ENCODE measurements at places on chromosomes 13 and 19.

- DNase-seq = peak; percentile 70
These were observed 699 bp downstream of the TMEM259 start for GRCh38 chr19:1019980-1020867.

GRCh38 chr19:5345895-5346386 lies 5.3 kb upstream of the PTPRS start:
- no peak for DNase-seq

DNA sequence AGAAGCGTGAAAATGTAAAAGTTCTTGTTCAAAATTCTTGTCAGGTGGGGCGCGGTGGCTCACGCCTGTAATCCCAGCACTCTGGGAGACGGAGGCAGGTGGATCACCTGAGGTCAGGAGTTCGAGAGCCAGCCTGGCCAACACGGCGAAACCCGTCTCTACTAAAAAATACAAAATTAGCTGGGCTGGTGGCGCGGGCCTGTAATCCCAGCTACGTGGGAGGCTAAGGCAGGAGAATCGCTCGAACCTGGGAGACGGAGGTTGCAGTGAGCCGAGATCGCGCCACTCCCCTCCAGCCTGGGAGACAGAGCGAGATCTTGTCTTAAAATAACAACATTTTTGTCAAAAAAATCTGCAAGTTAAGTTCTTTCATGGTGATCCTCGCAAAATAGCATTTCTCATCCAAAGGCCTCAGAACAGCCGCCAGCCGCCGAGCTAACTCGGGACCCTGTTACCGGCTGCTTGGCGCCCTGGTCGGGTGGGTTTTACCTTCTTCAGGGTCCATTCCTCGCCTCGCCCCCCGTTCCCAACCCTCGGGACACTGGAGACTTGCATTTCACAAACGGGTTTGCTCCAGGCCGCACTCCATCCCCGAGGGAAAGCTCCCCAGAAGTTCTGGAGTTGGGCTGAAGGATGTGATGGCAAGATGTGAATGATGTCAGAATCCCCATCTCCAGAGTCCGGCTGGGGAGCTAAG lies 1.6 kb downstream of the LATS2 start:
- DNase-seq = no peak

DNA sequence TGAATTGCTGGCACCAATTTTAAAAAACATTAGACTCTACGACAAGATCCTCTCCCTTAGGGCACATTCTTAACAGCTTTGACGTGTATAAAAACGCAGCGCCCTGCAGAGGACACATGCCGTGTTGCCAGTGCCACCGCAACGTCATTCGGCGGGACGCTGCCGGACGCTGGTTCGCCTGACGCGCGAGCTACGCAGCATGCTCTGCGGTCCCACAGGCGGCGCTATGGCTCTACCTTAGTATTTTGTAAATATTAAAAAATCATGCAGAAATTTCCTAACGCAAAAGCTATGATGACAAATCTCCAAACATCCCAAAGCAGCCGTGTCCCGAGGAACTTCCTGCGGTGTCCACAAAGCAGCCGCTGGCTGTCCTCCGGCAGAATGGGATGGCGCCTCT lies 4.2 kb upstream of the ADPRHL1 start:
- no peak for DNase-seq

GRCh38 chr19:16327911-16328823 lies 3.5 kb downstream of the KLF2 start:
- peak; percentile 68 for DNase-seq

GRCh38 chr19:42563352-42564210 lies 31.1 kb downstream of the CEACAM8 start:
- peak; percentile 58 for DNase-seq

DNA sequence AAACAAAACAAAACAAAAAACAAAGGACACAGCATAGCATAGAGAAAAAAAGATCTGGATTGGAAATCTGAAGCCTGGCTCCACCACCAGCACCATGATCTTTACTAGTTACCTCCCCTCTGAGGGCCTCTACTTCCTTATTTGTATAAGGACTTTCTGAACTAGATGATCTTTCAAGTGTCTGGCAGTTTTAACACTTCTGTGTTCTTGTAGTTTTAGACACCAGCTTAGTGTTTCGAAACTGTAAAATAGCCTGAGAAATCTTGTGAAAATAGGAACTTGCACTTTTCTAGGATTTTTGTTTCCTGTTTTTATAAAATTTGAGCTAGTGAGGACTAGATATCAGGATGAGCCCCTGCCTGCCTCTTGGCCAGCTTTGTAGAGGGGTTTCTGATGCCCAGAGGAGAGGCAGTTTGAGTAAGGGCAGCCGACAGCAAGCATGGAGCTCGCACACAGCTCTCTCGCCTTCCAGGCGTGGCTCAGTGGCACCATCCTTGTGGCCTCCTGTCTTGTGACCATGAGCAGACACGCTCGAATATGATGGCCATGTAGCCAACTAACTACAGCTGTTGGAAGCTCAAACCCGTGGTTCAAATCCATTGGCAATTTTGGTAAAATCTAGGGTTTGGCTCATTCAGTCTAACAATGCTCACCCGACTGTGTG lies 319.0 kb downstream of the KCNRG start:
- DNase-seq = no peak

- DNase-seq = no peak
These were observed 7.3 kb downstream of the TTC9B start for GRCh38 chr19:40210889-40211288.

GRCh38 chr13:20964904-20965303 lies 62.4 kb upstream of the XPO4 start:
- DNase-seq = no peak

DNA sequence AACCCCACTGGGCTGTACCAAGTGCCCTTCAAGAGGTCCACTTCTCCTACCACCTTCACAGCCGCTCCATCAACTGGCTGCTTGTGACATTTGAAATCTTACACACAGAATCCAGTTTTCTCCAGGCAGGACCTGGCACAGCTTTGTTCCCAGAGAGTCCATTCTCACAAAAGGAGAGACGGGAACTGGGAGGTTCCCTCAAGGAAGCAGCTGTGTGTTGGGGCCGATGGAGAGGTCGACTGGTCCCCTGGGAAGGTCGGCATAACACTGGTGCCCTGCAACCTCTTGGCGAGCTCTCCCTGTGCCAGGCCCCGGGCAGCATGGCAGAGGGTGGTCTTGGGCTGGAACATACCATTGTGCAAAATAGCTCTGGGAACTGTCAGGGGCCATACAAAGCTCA lies 21.5 kb downstream of the ELL start:
- DNase-seq = no peak

GRCh38 chr19:39166571-39167391 lies 30.0 kb upstream of the NCCRP1 start:
- DNase-seq = no peak

DNA sequence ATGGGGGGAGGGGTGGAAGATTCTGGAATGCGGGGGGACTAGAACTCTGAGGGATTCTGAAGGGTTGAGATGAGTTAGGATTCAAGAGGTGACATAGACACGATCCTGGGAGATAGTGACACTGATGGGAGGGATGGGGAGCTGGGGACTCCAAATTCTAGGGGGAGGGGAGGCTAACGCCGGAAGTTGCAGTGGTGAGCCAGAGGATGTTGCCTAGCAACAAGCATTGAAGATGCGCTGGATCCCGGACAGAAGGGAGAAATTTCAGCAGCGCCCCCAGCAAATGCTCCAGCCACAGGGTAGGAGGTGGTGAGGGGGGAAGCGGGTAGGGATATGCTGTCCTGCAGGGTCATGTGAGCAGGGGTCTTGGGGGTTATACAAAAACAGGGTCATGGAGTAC lies 6.9 kb upstream of the LTBP4 start:
- DNase-seq = peak; percentile 36

DNA sequence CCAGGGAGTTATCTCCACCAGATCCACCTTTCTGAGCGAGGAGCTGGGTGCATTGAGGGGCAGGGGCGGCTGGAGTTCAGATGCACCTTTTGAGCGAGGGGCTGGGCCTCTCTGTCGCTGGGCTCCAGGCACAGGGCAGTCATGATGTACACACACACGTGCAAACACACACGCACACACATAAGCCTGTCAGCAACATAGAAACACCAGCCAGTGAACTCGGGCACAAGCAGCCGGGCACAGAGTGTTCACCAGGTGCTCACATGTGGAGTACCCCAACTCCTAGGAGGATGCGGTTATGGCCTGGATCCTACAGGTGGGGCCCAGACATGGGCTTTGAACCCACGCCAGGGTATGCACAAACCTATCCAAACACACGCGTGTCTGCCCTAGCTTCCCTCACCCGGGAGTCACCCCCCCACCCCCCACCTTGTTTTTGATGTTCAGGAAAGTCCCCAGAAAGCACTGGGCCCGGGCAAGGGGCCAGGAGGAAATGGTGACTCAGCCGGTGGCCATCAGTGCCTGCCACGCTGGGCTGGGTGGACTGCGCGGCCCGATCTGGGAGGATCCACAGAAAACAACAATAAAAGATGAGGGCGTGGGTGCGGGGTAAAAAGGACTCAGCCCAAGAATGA lies 13.3 kb downstream of the ARRDC2 start:
- DNase-seq = no peak

DNA sequence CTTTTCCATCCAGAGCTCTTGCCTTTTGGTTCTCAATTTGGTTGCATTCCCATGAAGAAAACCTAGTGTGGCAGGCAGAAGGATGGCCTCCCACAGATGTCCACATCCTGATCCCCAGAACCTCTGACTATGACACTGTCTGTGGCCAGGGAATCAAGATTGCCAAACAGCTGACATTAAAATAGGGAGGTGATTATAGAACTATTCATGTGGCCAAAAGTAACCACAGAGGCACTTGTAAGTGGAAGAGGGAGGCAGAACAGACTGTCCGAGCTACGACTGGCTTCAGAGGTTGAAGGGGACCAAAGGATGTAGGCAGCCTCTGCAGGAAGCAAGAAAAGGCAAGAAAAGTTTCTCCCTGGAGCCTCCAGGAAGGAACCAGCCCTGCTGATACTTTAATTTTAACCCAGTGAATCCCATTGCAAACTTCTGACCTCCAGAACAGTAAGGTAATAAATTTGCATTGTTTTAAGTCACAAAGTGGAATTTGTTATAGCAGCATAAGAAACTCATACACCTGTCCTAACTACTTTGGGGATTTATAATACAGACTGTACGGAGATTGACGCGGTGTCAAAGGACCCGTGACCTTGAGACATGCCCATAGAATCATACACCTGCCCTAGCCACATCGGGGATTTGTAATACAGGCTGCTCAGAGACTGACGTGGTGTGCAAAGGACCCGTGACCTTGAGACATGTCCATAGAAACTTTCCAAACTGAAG lies 106.5 kb downstream of the ATP11A start:
- no peak for DNase-seq

DNA sequence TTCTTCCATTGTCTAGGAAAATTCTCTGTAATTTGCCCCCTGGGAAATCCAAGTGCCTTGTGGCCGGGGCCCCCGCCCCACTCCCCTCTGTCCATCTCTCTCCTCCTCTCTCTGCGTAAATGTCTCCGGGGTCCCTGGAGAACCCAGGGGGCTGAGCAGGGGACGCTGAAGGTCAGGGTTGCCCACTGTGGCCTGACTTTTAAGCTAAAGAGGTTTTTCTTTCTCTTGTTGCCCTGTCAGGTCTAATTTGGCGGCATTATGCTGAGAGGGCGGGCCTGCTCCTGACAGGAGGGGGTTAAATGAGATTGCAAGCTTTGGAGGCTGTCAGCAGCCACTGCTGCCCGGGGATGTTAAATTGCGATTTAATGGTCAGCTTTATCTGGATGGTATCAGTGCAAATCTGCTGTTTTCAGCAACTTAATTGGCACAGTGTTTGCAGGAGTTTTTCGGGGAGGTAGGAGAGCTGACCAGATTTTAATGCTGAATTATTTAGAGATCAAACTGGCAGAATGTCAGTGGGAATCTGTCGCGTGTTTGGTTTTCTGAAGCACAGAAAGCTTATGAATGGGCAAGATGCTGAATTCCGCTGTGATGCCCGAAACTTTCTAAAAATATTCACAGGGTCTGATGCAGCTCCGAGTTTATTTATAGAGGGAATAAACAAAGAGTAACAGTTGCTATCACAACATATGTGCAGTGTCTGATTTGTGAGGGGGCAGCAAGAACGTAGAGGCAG lies 93.2 kb upstream of the SOX1 start:
- DNase-seq = no peak

GRCh38 chr19:570937-571565 lies 1.3 kb upstream of the BSG start:
- peak; percentile 74 for DNase-seq

- DNase-seq = no peak
These were observed 461.9 kb downstream of the KLF5 start for GRCh38 chr13:73520566-73521289.

- no peak for DNase-seq
These were observed 37.3 kb downstream of the NFIC start for GRCh38 chr19:3403489-3404323.

GRCh38 chr13:33686772-33687480 lies 131.0 kb upstream of the RFC3 start:
- DNase-seq = no peak

- no peak for DNase-seq
These were observed 213.6 kb upstream of the CSNK1A1L start for GRCh38 chr13:37319031-37319443.

DNA sequence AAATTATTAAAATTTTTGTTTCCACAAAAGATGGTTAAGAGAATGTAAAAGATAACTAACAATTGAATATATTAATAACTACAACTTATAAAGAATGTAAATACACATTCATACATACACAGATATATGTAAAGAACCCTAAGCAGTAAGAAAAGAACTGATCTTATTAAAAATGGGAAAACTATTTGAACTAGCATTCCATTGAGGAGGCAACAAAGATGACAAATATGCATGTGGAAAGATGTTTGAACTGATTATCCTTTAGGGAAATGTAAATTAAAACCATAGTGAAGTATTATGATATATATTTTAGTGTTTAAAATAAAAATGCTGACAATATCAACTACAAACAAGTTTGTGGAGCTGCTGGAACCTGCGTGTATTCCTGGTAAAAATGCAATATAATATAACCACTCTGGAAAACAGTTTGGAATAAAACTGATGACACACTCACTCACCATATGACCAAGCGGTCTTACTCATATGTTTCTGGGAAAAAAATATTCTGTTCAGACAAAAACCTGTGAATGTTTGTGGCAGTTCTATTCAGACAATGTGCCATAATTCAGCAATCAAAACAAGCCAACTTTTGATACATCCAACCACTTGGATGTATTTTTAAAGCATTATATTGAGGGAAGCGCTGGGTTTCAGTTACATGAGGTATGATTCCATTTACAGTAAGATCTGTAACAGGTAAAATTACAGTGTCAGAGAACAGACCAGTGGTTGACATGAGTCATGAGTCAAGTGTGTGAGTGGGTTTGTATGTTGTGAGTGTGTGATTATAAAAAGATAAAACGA lies 694.4 kb upstream of the SLITRK5 start:
- no peak for DNase-seq

GRCh38 chr19:2809387-2810140 lies 10.1 kb upstream of the ZNF554 start:
- DNase-seq = no peak

DNA sequence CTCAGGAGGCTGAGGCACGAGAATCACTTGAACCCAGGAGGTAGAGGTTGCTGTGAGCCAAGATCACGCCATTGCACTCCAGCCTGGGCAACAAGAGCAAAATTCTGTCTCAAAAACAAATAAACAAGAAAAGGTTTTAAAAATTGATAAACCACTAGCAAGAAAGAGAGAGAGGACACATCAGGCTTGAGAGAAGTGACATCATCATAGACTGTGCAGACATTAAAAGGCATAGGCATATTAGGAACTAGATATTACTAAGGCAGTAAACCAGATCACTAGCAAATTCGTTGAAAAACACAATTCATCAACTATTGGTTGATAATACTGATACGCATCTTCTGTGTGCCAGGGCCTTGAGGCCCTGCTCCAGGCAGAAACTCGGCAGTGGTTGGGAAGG lies 7.7 kb downstream of the A1BG start:
- no peak for DNase-seq
